ENCODE measurements at places on chromosomes 1 and 21.
A peak's percentile ranks its signal among the peaks of the same experiment; 100 is the strongest.

DNA sequence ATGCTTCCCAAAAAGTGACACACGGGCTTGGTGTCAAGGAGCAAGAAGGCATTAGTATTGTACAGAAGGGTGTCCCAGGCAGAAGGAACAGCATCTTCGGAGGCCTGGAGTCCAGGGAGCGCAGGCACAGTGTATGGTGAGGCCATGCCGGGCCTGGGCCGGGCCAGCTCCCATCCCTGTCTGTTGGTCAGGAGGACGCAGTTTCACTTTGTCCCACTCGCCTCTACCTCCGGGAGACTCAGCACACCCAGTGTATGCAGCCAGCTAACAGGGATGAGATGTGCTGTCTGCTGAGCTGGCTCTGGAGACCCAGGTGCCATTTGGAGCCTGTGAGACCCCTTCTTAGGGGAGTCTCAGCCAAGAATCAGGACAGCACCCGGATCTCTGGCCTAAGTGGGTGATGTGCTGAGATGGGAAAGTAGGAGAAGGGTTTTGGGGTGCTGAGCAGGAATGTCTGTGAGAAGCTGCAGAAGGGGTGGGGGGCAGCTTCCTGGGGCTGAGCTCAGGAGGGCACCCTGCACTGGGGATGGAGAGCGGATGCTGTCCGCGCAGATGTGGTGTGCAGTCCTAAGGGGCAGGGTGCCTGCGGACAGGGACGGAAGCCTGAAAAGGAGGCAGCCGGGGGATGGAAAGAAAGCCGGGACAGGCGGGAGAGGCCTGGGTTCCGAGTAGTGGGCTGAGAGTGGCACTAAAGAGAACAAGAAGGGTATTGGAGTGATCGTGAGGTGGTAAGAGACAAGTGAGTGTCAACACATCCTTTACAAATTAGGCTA, 25.7 kb downstream of the DMRTB1 start:
- DNase-seq: no peak

DNA sequence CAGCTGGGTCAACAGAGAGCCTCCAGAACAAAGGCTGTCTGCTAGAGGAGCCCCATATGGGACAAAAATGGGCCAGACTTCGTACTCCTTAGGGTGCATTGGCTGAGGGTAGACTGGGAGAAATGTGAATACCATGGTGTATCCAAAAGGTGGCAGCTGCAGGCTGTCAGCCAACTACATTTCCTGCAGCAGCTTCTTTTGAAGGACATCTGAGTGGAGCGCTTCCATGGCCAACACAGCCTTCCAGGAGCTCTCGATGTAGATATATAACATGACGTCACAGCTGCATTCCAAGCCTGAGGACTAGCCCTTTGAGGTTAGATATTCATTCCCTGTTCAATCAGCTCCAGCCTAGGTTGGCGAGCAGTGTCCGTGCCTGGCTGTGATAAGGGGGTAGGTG, 107.7 kb downstream of the MAB21L3 start:
- no peak for DNase-seq

DNA sequence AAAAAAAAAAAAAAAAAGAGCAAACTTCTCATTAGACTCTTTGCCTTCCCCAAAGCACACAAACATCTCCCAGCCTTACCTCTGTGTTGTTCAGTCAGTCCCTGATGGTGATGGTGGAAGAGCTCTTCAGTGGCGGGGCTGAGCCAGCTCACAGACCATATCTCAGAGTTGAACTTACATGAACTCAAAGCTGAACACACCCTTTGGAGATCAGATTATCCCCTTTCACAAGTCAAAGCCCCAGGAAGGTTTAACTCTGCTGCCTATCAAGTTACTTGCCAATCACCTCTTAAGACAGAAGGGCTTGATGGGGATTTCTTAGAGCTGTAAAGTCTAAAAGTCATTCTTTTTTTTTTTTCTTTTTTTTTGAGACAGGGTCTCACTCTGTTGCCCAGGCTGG, 55.2 kb upstream of the L1TD1 start:
- no peak for DNase-seq

DNA sequence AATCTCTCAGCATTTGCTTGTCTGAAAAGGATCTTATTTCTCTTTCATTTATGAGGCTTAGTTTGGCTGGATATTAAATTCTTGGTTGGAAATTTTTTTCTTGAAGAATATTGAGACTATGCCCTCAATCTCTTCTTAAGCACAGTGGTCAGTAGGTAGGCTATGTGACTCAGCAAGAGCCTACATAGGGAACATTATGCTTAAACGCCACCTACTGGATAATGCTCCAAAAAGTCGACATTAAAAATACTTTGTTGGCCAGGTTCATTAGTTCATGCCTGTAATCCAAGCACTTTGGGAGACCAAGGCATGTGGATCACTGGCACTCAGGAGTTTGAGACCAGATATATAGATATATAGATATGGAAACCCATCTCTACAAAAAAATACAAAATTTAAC, 678.0 kb upstream of the USP24 start:
- DNase-seq: peak; percentile 39

DNA sequence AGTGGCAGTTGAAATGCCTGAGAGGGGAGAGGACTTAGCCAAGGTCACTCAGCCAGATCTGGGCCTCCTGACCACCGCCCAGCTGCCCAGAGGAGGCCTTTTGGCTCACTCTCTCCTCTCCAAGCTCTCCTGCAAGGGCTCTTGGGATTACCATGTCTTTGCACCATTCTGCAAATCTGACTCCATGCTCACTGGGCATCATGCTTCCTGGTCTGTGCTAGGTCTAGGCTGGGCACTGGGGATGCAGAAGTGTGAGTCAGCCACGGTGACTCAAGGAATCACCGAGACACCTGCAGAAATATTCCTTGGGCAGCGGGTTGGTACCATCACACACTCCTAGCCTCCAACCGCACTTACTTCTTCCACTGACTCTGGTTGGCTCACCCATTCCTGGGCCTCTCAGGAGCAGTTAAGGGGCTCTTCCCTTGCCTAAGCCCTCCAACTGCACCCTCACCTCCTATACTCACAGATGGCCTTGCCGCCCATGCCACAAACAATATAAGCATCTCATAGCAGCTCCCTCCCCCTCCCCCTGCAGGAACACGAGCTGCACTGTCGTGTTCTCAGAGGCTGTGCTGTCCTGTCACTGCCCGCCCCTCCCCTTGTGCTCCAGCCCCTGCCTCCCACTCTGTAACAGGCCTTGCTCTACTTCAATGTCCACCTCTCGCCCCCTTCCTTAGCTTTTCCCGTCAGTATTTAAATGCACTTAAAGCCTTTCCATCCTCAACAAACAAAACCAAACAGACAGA, 34.8 kb downstream of the CDCP2 start:
- DNase-seq: peak; percentile 49

- DNase-seq: no peak
Measured at GRCh38 chr1:70440642-70441391, 29.7 kb downstream of the CTH start.

GRCh38 chr1:89987159-89987819, 7.6 kb upstream of the ZNF326 start:
- DNase-seq: peak; percentile 79

GRCh38 chr1:160245434-160245833, 16.9 kb downstream of the DCAF8 start:
- no peak for DNase-seq

- no peak for DNase-seq
Measured at GRCh38 chr1:160342526-160342925, 524 bp downstream of the COPA start.

- peak; percentile 40 for DNase-seq
Measured at GRCh38 chr1:46223472-46223943, 20.4 kb downstream of the LURAP1 start.

DNA sequence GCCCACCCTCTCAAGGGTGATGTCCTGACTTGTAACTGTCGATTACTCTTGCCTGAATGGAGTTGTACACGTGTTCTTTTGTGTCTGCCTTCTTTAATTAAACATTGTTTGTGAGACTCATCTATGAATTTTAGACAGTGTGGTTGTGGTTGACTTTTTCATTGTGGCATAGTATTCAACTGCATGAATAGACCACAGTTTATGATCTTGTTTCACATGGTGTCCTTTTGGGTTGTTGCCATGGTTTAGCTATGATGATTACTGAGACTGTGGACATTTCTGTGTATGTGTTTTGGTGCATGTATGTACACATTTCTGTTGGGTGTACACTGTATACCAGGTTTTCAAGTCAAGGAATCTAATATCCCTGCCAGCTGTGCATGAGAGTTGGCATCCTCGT, 30.1 kb downstream of the PRMT2 start:
- DNase-seq: no peak

- DNase-seq: no peak
Measured at GRCh38 chr1:233672732-233673131, 58.8 kb downstream of the KCNK1 start.

DNA sequence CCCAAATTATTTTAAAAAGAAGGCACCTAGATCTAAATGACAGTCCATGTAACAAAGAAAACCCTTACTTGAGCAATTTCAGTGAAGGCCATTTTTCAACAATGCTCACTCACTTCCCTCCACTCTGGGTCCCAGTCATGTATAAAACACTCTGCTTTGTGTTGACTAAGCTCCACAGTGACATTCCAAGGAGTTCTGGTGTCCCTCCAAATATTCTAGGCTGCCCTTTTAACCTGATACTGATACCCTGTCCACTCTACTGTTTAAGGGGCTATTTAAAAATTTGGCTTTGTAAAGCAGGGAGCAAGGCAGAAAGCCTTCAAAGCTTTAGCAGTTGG, 73.6 kb downstream of the GNG12 start:
- DNase-seq: no peak

Data from NCI-H524 (cell line).